ENCODE measurements at places on chromosomes 5 and 9. TPM values are rescaled to one million over a fixed set of nuclear protein-coding genes. Genes with fewer than 3 reads are reported as not detected.

Gene SH3TC2
- not detected for total RNA-seq

Gene LCP2
- 393 TPM for total RNA-seq

Gene PRSS3
- not detected for total RNA-seq

Gene GTF3C5
- 83.8 TPM for total RNA-seq

Gene SPINK13
- total RNA-seq: not detected

Gene PPP1R26
- 0.18 TPM for total RNA-seq

Gene ZDHHC11B
- total RNA-seq: not detected

Gene RASGEF1C
- not detected for total RNA-seq

GRCh38 chr5:138449501-138450239, 10.8 kb downstream of the REEP2 start:
- H3K36me3 ChIP-seq: no peaks in the 10 kb centered on the region
- H3K4me1 ChIP-seq: peaks cover 4% of the 10 kb centered on the region
- H3K27me3 ChIP-seq: peaks cover 2% of the 10 kb centered on the region
- DNase-seq: peak; percentile 84

GRCh38 chr5:528629-529511, 4.6 kb upstream of the SLC9A3 start:
- H3K4me3 ChIP-seq: no peak overlapping the region
- H3K27ac ChIP-seq: no peak overlapping the region
- DNase-seq: no peak

- H3K36me3 ChIP-seq: peaks cover 4% of the 10 kb centered on the region
- H3K4me3 ChIP-seq: no peak overlapping the region
- H3K4me1 ChIP-seq: no peaks in the 10 kb centered on the region
- no peak for DNase-seq
- H3K27me3 ChIP-seq: peaks cover 14% of the 10 kb centered on the region
Observed at GRCh38 chr9:20087481-20087880, 298.6 kb upstream of the SLC24A2 start.

DNA sequence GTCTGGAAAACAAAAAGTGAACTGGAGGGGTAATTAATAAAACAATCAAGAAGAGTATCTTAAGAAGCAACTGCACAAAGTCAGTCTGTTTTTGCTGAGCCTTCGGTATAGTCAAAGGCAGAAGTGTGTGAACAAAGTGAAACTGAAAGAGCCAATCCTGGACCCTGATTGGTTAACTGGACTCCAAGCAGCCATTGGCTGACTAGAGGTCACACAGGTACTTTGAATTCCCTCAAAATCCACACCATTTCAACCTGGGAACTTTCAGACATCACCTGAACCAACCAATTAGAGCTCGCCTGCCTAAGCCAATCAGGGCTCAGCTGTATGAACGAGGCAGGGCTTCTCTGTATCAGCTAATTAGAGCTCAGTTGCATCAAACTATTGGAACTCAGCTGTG, 286.7 kb downstream of the TLE4 start:
- H3K27ac ChIP-seq: peak overlapping the region; percentile 20
- DNase-seq: no peak
- peaks cover 4% of the 10 kb centered on the region for H3K36me3 ChIP-seq
- H3K4me1 ChIP-seq: peaks cover 8% of the 10 kb centered on the region
- no peaks in the 10 kb centered on the region for H3K27me3 ChIP-seq

GRCh38 chr5:132686193-132686592, 12.4 kb downstream of the IL4 start:
- no peak for DNase-seq
- peaks cover 13% of the 10 kb centered on the region for H3K36me3 ChIP-seq

GRCh38 chr5:170619869-170620268, 116.0 kb downstream of the KCNIP1 start:
- peaks cover 13% of the 10 kb centered on the region for H3K27me3 ChIP-seq
- H3K4me3 ChIP-seq: no peak overlapping the region
- H3K4me1 ChIP-seq: peaks cover 13% of the 10 kb centered on the region
- H3K27ac ChIP-seq: no peak overlapping the region
- DNase-seq: no peak

DNA sequence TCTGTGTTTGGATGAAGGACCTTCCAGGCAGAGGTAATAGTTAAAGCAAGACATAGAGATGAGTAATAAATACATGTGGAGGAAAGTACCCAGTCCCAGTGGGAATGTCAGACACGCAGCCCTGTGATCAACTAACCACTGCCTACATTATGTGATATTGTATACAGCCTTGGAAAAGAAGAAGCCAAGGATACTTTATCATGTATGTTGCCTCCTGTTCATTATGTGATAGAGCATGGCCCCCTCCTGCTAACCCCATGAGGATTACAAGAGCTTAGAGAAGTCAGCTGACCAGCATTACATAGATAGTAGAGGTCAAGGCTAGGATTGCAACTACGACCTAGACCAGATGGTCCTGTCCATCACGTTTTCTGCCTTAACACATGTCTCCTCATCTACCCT, 497.0 kb upstream of the TNC start:
- no peak overlapping the region for H3K4me3 ChIP-seq
- H3K27me3 ChIP-seq: no peaks in the 10 kb centered on the region
- no peaks in the 10 kb centered on the region for H3K4me1 ChIP-seq
- no peaks in the 10 kb centered on the region for H3K36me3 ChIP-seq
- no peak overlapping the region for H3K27ac ChIP-seq
- no peak for DNase-seq

DNA sequence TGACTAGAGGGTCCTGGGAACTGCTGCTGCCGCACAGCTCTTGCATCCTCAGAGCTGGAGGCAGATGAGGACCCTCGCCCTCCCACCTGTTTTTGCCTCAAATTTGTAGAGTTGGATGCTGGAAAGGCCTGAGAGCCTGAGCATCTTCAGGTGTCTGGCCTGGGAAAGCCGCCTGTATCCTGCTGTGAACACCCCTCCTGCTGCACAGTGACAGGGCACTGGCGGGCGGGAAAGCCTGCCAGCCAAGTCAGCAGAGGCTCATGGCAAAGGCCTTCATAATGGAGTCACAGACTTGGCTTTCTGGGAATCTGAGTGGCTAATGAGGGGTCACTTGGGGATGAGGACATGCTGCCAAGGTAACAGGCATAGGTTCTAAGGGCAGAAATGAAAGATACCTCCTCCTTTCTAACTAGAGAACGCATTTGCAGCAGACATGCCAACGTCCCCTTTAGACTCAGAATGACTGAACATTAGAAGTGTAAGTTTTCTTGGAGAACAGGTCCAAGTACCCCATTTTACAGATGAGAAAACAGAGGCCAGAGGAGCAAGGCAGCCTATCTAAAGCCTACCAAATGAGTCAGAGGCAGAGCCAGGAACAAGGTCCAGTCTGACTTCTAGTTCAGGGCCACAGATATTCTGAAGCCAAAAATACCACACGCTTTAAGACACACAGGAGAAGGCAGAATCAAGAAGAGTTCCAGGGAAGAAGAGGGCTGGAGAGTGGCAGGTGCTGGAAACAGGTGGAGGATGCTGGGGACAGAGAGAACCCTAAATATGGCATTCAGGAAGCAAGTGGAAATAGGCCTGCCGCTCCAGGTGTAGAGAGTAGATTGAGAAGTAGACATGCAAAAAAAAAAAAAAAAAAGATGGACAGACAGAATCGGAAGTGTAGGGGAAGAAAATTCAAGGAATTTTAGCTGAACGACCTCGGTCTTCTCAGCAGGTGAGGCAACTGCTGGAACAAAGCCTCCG, 44.1 kb downstream of the EPB41L4B start:
- DNase-seq: no peak
- no peak overlapping the region for H3K4me3 ChIP-seq
- H3K27ac ChIP-seq: no peak overlapping the region
- no peaks in the 10 kb centered on the region for H3K4me1 ChIP-seq
- no peaks in the 10 kb centered on the region for H3K36me3 ChIP-seq
- peaks cover 9% of the 10 kb centered on the region for H3K27me3 ChIP-seq

GRCh38 chr5:89534331-89534730, 651.3 kb upstream of the MEF2C start:
- H3K36me3 ChIP-seq: no peaks in the 10 kb centered on the region
- H3K4me1 ChIP-seq: no peaks in the 10 kb centered on the region
- no peak for DNase-seq
- no peak overlapping the region for H3K27ac ChIP-seq
- H3K4me3 ChIP-seq: no peak overlapping the region

GRCh38 chr9:4425319-4426045, 64.8 kb upstream of the SLC1A1 start:
- no peak overlapping the region for H3K27ac ChIP-seq
- no peak for DNase-seq
- no peaks in the 10 kb centered on the region for H3K36me3 ChIP-seq
- no peak overlapping the region for H3K4me3 ChIP-seq

DNA sequence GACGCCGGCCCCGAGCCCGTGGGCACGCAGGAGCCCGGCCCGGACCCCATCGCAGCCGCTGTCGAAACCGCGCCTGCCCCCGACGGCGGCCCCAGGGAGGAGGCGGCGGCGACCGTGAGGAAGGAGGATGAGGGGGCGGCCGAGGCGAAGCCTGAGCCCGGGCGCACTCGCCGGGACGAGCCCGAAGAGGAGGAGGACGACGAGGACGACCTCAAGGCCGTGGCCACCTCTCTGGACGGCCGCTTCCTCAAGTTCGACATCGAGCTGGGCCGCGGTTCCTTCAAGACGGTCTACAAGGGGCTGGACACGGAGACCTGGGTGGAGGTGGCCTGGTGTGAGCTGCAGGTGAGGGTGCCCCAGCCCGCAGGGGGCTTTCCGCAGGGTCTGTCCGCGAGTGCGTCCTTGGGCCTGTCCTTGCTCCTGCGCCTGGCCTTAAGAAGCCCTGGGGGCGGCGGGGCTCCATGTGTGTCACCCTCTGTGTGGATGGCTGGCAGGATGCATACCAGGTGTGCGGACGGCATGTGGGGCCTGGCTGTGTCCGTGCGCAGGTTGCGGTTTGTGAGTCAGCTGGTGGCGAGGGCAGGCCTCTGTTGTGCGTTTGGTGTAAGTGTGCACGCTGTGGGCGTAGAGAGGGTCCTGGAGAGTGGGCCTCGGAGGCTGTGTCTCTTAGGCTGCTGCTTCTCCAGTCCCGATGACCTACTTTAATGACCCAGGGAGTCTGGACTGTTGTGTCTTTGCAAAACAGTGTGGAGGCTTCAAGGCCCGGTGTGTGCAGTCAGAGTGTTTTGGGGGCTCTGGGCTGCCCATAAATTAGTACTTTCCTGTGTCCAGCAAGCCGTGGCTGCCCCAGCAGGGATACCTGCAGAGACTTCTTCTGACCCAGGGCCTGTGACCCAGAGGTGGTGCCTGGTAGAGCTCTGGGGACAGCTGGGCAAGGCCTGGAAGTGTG, 1.6 kb downstream of the WNK2 start:
- H3K27ac ChIP-seq: no peak overlapping the region
- H3K4me1 ChIP-seq: peaks cover 4% of the 10 kb centered on the region
- no peaks in the 10 kb centered on the region for H3K36me3 ChIP-seq
- H3K4me3 ChIP-seq: no peak overlapping the region
- no peak for DNase-seq

DNA sequence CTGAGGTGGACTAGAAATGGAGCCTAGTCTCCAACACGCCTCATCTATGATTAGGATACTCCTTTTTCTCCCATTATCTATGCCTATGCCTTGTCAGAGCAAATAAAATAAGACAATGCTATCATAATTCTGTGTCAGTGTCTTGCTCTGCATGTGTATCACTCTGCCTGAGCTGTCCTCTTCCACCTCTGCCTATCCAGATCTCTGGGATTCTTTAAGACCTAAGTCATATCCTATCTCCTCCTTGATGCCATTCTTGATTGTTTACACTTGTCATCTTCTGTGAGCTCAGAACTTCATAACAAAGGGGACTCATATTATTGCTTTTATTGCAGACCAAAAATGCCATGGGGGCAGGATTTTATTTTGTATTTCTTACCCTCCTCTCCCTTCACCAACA, 351.2 kb upstream of the C9orf72 start:
- H3K4me3 ChIP-seq: no peak overlapping the region
- no peaks in the 10 kb centered on the region for H3K4me1 ChIP-seq
- no peaks in the 10 kb centered on the region for H3K36me3 ChIP-seq
- H3K27me3 ChIP-seq: no peaks in the 10 kb centered on the region
- H3K27ac ChIP-seq: no peak overlapping the region
- no peak for DNase-seq

DNA sequence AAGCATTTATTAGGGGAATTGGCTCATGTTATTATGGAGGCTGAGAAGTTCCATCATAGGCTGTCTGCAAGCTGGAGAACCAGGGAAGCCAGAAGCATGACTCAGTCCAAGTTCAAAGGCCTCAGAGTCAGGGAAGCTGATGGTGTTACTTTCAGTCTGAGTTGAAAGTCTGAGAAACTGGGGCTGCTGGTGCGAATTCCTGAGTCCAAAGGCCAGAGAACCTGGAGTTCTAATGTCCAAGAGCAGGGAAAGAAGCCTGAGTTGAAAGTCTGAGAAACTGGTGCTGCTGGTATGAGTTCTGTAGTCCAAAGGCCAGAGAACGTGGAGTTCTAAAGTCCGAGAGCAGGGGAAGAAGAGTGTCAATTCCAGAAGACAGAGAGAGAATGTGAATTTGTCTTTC, 641.1 kb downstream of the ISL1 start:
- H3K4me1 ChIP-seq: no peaks in the 10 kb centered on the region
- no peak overlapping the region for H3K27ac ChIP-seq
- H3K36me3 ChIP-seq: no peaks in the 10 kb centered on the region
- DNase-seq: no peak
- no peak overlapping the region for H3K4me3 ChIP-seq

DNA sequence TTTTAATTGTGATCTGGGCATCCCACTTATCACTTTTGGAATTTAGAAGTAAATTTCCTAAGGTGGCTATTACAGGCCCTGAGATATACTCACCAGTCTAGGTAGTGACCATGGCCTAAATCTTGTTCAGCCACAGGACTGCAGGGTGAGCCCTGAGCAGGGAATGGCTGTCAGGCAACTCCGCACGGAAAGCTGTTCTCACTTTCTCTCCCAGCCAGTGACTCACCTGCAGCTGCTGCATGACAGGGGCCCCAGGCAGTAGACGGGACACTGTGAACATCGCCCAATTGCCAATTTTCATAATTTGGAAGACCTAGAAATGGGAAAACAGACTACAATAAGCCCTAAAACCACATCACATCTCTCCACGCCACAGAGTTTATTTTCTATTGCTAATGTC, 69.6 kb upstream of the TAF1L start:
- no peaks in the 10 kb centered on the region for H3K36me3 ChIP-seq
- H3K4me1 ChIP-seq: no peaks in the 10 kb centered on the region
- H3K4me3 ChIP-seq: no peak overlapping the region
- DNase-seq: no peak
- H3K27me3 ChIP-seq: no peaks in the 10 kb centered on the region

- no peak for DNase-seq
- H3K27ac ChIP-seq: no peak overlapping the region
- H3K27me3 ChIP-seq: no peaks in the 10 kb centered on the region
- H3K4me1 ChIP-seq: no peaks in the 10 kb centered on the region
- no peak overlapping the region for H3K4me3 ChIP-seq
Observed at GRCh38 chr9:118652258-118652657, 717.0 kb downstream of the BRINP1 start.

- peaks cover 20% of the 10 kb centered on the region for H3K27me3 ChIP-seq
- H3K4me1 ChIP-seq: peaks cover 32% of the 10 kb centered on the region
- peak; percentile 93 for DNase-seq
Observed at GRCh38 chr9:95462249-95463147, 54.3 kb downstream of the PTCH1 start.
